Stimulated activated CD4-positive, alpha-beta T cell treated with anti-CD3 and anti-CD28 coated beads, Interleukin-1b, Interleukin-23, amount 100 ng/mL, for 1 hour (primary cell): ENCODE measurements at places on chromosomes 1 and 21.
A peak's percentile ranks its signal among the peaks of the same experiment; 100 is the strongest.

- DNase-seq = no peak
Measured at GRCh38 chr1:117659550-117660270, 53.9 kb downstream of the TENT5C start.

DNA sequence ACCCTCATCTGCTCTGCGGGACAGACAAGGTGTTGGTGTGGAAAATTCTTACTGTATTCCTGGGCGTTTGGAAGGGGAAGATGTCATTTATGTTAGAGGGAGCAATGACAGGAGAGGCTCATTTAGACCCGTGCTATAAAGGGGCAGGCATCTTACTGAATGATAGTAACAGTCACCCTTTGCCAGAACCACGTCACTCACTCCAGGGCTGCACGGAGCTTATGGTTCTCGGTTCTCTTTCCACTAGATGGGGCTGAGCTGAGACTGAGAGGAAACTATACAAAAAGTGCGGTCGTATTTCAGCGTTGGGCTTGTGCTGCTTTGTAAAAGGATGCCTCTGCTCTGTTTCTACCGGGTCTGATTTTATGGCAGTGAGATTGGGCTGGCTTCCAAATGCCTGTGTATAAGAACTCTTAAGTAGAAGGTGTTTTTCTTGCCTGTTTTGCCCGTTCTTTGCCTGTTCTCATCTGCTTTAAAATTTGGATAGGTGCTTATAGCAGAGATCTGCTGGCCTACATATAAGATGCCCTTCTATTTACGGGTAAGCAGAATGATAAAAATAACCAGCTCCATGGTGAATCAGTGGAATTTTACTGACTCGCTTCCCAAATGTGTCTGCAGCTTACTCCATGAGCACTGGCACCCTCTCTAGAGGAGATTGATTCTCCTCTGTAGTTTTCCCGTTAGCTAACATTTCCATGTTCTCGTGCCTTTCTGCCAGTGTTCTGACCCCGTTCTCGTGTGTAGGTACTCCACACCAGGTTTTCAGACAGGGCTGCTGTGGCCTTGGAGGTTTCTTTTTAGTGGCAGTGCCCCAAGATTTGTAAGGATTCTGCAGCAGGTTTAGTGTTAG lies 55.9 kb downstream of the MRPS6 start:
- DNase-seq = peak; percentile 7

DNA sequence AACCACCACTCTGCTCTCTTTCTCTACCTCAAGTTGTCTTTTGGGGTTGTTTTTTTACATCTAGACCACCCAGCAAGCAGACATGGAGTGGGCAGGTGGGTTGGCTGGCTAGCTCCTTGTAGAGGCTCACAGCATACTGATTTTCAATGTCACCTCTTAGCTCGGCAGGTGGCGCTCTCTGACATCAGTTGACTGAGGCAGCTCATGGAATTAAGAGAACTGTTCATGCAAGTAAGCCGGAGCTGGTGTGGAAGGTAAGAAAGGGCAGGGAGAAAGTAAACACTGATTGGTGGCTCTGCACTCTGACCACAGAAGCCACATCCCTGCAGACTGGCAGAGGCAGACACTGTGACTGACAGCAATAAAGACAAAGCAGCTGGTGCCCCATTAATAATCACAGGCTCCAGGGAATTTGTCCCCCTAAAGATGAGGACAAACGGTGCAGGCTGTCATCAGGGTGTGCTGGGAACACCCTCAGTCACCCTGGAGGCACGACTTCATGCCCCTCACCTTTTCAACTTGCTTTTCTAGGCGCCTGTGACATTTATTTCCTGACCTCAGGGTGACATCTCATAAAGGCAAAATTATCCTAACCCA lies 226.8 kb downstream of the LMX1A start:
- no peak for DNase-seq

DNA sequence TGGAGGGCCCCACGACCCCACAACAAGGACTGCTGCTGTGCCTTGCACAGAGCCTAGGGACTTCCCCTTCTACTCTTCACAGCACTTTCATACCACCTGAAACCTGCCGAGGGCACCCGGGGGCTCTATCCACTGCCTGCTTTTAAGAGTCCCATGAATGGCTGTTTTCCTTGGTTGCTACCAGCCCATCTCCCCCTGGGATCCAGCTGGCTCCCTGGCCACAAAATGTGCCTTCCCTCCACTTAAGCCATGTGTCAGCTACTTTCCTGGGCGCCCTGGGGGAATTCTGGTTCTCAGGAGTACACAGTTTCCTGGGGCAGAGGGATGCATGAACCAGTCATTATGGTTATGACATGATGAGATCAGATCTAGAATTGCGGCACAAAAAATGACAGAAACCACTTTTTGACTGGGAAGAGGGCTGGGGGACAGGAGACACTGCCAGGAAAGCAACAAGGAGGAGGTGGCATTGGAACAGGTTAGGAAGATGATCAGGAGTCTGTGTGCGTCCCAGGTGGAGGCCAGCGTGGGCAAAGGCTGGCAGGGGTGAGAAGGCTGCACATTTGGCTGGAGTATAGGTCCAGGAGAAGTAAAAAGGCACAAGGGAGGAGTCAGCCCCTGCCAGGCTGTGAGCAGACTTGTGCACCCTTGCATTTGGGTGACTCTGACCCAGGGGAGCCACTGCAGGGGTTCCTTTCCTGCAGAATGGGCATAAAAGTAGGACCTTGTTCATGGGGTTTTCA lies 3.2 kb upstream of the TNFRSF8 start:
- DNase-seq = no peak

- no peak for DNase-seq
Measured at GRCh38 chr1:199149591-199149990, 510.8 kb downstream of the PTPRC start.

DNA sequence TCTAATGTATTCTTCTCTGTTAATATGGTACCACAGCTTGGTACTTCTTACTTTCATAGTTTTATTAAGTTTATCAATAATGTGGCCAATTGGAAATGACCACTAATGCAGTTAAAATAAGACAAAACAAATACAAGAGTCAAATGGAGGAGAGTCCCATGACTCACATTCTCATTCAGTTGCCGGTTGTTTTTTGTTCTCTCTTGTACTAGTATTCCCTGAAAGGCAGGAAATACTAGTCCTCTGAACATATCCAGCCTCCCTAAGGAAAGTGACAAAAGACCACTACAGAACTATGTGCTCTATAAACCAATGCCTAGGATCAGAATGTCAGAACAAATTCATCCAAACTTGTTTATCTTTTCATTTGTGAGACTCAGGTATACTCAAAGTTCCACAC lies 165.2 kb upstream of the SAMSN1 start:
- no peak for DNase-seq

DNA sequence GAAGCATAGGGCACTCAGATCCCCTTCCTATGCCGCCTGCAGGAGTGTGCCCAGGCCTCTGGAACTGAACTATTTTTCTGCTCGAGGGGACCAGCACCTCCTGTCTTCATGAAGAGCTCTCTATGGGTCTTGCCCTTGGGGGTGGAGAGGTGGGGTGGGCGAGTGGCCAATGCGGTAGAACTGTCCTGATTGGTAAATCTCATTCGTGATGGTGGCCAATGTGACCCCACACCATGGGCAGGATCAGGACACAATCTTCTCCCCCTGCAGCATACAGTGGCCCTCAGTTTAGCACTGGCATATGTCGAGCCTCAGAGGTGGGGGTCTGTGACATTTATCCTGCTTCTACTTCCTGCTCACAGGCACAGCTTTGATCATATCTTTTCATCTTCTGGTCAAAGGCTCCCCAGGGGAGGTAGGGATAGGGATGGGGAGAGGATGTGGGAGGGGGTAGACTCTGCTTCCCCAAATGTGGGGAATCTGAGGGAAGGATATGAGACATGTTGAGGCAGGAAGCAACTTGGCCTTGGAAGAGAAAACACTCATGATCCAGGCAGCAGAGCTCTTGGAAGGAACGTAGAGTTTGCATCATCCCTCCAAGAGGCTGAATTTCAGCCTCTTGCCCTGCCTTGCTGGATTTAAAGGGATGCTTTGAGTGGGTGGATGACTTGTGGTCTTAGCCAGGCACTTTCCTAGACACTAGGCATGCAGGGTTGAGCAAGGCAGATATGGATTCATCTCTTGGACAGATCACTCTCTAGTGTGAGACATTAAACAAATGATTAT lies 81.8 kb downstream of the LAMC2 start:
- no peak for DNase-seq

DNA sequence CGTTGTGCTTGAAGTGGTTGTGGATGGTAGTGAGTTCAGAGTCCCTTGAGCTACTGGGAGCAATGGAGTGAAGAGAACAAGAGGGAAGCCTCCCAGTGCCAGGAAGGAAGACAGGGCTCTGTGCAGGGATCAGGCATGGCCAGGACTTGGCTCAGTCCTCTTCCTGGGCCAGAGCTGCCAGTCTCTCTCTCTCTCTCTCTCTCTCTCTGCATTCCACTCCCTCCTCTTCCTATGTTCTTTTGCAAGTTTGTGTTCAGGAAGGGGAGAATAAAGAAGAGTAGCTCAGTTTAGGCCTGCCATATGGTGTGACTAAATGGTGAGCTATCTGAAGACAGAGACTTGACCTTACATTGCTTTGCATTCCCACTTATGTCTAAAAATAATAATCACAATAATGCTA lies 20.5 kb upstream of the RPTN start:
- no peak for DNase-seq

DNA sequence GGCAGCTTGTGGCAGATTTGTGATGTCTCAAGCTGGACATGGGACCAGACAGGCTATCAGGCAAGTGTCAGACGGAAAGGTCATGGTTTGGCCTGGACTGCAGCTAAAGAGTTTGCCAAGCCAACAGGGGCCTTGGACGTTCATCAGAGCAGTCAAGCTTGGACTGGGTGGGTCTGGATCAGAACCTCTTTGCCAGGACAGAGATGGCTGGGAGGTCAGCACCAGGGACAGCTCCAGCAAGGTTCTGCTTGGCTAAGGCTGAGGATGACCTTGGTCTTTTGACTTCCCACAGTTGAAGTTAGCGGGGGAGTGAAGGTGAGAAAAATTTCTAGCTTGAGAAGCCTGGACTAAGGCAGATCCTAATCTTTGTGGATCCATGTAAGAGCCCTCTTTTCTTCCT lies 68.1 kb downstream of the GRIK3 start:
- no peak for DNase-seq

GRCh38 chr1:2554621-2555387 lies 1.4 kb upstream of the TNFRSF14 start:
- DNase-seq = no peak

GRCh38 chr1:216894494-216894893 lies 171.3 kb upstream of the ESRRG start:
- no peak for DNase-seq

DNA sequence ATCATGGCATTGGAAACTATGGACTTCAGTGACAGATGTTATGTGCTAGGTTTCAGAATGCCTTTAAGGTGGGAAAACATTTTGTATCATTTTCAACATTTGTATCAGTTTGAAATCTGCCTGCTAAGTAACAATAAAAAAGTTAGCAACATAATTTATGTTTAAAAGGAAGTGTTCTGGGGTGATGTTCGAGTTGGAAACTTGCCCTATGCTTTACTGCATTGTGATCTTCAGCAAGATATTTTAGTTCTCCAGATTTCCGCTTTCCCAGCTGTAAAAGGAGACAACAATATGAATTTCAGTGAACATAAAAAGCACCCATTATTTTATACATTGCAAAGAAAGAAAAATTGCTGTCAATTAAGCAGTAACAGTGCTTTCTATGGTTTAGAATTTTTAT lies 187.4 kb downstream of the DISC1 start:
- no peak for DNase-seq

GRCh38 chr1:79235301-79236002 lies 228.9 kb upstream of the ADGRL4 start:
- DNase-seq = no peak

GRCh38 chr1:77473690-77474089 lies 191.9 kb downstream of the AK5 start:
- DNase-seq = no peak

GRCh38 chr1:40745176-40745575 lies 38.4 kb upstream of the KCNQ4 start:
- no peak for DNase-seq

DNA sequence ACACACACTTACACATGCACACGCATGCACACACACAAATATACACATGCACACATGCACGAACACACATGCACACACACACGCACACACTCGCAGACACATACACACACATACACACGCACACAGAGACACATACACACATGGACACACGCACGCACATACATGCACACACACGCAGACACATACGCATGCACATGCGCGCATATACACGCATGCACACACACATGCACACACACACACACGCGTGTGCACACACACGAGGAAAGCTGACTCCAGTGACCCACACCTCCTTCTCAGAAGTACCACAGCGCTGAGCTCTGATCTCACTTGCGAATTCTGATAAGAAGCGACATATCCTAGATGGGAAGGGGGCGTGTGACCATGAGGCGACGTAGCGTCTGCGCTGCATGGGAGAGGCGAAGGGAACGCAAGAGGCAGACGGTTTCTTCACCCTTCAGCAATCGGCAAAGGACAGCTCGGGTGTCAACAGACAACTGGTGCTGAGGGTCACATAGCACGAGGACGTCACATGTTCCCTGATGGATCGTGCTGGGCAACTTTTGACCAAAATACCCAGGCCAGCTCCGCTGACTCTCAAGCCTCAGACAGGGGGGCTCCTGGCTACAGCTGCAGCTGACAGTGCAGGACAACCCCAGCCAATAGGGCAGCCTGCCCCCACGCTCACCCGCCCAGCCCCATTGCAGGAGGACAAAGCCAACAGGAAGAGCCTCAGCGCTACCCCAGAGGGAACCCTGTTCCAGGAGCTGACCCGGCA lies 16.0 kb upstream of the PDE9A start:
- no peak for DNase-seq

DNA sequence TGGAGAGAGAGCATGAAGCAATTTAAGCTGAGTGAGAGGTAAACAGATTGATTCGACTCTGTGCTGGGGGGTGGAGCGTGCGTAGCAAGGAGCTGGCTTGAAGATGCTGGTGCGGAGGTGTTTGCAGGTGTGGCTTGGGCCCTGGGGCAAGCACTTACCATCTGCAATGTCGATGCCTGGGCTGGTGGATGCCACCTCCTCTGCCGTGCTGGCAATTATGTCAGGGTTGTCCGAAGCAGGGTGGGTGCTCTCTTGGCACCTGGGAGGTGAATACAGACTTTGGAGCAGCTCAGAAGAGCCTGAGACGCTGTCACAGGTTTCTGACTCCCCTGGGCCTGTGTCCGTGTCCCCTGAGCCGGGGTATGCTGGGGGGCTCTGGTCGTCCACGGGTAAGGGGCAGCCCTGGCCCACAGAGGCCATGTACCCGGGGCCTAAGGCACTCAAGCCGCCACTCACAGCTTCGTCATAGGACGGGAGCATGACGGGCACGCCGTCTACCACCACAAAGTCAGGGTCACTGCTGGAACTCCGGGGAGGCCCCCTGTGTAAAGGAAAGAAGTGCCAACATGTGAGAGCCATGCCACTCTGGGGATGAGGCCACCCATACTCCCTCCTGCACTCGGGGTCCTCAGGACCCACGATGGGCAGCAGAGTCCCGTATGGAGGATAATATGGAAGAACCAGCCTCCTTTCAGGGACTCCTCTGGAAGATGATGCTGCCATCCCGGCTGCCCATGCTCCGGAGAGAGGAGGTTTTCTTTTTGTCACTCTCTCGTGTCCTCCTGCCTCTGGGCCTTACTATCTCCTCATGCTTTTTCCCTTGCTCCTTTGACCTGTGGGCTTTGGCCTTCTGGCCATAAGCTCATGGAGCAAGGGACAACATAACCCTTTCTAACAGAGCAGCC lies 80.3 kb upstream of the TLR5 start:
- DNase-seq = no peak
